Amygdala (tissue), 56 donors: ENCODE measurements at places on chromosomes 16 and 17.

DNA sequence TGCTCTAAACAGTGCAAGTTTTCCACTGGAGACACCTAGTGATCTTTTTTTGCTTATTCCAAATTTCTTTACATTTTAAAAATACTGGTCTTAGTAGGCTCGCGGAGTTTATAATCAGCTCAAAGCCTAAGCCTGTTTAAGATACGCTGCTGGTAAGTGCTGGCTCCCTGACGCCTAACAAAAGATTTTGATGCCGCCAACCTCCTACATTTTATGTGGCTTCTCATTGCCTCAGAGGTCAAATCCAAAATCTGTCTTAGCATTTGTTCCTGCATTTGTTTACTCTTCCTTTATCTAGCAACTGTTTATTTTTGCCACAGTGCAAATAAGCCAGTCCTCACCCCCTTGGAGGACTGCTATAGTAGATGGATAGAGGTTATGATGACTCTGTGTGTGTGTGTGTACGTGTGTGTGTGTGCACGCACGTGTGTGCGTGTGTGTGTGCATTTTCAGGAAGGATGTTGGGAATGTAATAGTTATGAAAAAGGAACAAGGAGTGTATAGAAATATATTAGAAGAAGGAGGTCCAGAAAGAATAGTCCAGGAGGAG lies 24.8 kb downstream of the HS3ST3B1 start:
- DNase-seq, result no peak

DNA sequence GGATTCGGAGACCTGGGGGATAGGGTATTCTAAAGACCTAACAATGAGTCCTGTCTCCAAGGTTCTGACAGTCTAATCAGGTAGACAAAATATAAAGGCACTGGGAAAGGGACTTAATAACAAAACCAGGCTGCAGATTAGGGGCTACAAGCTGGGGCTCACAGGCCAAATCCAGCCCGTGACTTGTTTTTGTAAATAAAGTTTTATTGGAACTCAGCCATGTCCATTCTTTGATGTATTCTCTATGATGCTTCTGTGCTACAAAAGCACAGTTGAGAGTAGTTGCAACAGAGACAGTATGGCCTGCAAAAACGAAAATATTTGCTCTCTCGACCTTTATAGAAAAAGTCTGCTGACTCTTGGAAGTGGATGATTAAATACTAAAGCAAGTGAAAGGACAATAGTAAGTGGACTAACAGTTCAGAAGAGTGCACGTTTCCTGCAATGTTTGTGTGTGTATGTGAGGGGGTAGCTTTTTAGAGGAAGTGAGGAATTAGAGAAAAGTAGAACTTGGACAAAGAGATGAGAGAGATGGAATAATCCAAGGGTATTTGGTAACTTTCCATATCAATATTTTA lies 115.4 kb upstream of the ZFHX3 start:
- DNase-seq, result no peak

DNA sequence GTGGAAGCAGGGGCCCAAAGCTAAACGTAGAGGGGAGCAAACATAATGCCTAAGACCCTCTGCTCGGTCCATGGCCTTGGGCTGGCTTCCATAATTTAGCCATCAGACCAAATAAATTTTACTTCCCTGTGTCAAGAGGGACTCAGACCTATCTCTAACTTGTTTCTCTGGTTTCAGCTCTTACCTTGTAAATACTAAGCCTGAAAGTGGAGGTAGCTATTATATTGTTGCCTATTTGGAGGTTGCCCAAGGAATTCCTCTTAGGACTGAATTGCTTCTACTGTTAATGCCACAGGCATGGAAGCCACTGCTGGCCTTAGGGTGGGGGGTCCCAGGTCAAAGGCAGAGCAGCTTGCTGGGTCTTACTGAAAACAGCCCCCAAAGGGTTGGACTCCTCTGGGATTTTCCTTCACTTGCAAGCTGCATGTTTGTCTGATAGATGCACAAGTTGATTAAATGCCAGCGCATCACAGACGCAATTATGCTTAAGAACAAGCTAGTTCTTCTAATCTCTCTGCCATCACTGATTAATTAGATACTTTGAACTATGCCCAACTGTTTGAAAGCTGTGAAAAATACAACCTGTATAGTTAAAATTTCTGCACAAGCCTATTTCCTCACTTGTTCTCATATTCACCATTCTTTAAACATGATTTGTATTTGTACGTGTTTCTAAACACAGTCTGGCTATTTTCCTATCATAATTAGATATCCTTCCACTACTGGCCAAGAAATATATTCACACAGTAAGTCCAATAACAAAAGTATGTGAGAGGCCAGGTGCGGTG lies 67.9 kb upstream of the HAS3 start:
- no peak for DNase-seq

- no peak for DNase-seq
Observed at GRCh38 chr16:89525146-89525913, 17.1 kb downstream of the SPG7 start.

GRCh38 chr16:4064950-4065352 lies 51.3 kb downstream of the ADCY9 start:
- DNase-seq, result no peak
